ENCODE measurements at places on chromosomes 16 and 17. TPM values are rescaled to one million over a fixed set of nuclear protein-coding genes. Genes with fewer than 3 reads are reported as not detected.

Gene SEC14L5
- not detected for total RNA-seq

Gene CDRT15
- not detected for total RNA-seq

DNA sequence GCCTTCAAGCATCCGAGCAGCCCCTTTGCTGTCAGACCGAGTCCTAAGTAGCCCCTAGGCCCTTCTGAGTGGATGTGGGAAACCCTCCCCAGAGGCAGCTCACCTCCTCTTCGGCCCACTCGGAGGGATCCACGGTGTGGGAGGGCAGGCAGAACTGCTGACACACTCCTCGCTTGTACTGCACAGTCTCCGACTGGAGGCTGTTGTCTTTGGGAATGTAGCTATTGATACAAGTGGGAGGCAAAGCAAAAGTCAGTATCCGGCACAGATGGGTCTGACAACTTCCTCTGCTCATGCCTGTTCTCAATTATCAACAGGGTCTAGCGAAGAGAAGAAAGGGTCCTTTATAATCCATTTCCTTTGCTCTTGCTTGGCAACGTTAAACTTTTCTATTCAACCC, 25.9 kb upstream of the FOXJ1 start:
- DNase-seq: no peak

GRCh38 chr17:77556383-77557061, 402.0 kb upstream of the TNRC6C start:
- no peak for DNase-seq

Gene SLC25A10
- 28.4 TPM for total RNA-seq

DNA sequence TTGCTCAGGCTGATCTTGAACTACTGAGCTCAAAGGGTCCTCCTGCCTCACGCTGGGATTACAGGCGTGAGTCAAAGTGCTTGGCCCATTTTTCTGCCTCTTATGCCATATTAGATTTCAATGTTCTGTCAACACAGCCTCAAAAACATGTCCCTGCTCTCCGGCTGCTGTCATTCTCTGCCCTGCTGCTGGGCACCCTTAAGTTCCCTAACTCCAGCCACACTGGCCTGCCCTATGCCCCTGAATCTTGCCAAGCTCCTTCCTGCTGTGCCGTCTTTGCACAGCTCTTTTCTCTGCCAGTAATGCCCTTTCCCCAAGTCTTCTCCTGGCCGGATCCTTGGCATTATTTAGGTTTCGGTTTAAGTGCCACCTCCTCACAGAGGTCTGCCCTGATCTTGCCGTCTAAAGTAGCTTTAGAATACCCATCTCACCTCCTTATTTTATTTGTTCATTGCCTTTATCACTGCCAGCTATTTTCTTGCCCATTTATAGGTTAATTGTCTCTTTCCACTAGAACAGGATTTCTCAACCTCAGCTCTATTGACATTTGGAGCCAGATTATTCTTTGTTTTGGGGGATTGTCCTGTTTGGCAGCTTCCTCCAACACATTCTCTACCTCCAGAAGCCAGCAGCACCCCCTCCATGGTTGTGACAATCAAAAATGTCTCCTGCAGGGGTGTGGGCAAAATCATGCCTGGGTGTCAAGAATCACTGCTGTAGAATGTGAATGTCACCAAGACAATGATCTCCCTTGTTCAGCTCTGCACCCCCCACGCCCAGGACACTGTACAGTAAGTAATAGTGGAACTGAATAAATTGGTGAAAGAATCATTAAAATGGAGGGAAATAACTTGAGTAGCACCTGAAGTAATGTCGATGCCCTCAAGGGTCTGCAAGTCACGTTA, 168.2 kb downstream of the CYLD start:
- no peak for DNase-seq

DNA sequence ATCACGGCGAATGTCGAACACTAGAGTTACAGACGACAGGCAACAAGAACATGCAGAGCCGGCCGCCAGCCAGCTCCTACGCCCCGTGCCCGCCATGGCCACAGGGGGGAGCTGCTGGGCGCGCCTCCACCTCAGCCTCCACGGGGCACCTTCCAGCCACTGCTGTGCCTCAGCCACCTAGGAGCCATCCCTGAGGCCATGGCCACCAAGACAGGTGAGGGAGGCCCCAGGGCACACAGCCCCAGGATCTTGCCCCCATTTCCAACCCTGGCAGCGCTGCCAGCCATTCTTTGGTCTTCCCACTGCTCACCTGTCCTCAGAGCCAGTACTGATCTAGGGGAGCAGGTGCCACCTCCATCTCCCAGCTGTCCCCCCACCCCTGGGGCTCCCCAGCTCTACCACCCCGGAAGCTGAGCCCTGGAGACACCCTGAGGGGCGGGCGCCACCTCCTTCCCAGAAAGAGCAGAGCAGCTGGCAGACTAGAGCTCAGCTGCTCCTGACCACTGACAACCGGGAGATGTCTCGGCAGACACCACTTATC, 11.8 kb downstream of the GNPTG start:
- DNase-seq: peak; percentile 75

GRCh38 chr16:72409423-72409822, 237.5 kb upstream of the PMFBP1 start:
- no peak for DNase-seq

DNA sequence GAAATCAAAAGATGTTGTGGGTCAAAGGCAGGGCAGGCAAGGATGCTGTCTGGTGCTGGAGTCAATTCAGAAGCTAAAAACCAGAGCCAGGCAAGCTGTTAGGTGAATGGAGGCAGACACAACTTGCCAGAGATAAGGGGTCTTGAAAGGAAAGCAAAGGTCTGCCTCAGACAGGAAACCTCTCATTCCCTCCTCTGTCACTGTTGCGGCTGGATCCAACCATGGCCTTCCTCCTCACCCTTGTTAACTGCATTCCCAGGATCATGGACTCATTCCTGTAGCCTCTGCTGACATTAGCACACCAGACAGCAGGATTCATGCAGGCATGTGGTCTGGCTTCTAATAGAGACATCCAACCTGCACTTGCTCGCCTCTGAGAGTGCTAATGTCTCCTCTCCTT, 186.7 kb upstream of the HS3ST3A1 start:
- no peak for DNase-seq

DNA sequence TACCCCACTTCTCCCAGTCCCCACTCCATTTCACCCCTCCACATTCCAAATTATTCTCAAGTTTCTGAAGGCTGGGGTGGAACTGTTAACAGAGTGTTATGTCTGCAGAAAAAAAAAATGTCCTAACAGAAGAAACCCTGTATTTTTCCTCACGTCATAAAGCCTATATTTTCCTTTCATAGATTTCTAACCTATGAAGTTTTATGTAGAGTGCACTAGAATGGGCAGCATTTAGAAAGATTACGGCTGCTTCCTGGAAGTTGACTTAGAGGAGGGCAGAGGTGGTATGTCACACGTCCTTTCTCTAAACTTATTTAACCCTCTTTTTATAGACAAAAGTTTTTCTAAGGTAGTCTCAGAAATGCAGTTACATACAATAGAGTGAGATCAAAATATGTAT, 139.8 kb upstream of the TOM1L1 start:
- DNase-seq: no peak

Gene KRT38
- total RNA-seq: not detected

Gene KCNJ2
- 11.6 TPM for total RNA-seq

Gene IL34
- total RNA-seq: 7.3 TPM

- peak; percentile 83 for DNase-seq
These were observed 4.6 kb downstream of the ZSCAN10 start for GRCh38 chr16:3094289-3095027.

DNA sequence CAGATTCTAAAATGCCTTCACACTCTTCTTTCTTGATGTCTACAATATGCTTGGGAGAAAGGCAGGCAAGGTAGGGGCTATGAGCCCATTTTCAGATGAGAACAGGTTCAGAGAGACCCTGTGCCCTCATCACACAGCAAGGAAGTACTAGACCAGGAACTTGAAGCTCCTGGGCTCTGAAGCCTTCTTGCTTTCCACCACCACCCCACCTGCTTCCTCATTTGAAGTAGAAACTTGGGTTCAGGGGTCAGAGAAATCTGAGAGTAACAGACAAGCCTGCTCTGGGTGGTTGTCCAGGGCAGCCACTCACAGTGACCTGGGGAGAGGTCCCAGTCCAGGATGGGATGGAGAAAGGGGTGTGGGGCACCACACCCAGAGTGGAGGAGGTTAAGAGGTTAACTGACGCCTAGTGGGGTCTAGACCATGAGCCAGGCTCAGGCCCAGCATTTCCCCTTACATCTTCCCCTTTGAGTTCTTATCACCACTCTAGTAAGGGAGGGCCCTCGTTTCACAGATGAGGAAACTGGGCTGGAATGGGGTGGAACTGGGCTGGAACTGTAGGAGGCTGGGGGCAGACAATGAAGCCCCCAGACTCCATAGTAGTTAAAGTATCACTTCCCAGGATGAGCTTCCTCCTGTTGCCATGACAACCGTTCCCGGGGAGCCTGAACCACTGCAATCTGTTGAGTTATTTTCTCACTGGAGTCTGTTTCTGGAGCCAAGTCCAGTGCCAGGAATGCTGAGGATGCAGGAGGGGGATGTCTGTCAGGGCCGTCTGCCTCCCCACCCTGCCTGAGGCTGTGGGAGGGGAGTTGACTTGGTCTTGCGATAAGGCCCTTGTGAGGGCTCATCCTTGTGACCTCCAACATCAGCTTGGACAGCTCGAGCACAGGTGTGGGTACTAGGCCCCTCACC, 16.2 kb upstream of the PHF12 start:
- no peak for DNase-seq

DNA sequence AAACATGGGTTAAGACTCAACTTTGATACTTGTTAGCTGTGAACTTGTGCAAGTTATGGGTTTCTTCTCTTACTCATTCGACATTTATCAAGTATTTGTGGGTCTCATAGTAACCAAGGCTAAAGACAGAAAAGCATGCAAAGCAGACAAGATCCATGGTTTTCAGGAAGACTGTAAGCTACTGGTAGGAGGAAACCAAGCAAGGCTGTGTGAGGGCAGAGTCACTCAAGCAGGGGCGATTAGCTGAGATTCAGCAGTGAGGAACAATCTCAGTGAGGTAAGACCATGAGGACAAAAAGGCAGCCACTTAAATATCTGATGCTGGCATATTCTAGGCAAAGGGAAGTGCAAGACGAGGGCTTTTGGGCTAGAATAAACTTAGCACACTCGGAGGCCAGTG, 29.5 kb downstream of the MBTD1 start:
- DNase-seq: no peak

DNA sequence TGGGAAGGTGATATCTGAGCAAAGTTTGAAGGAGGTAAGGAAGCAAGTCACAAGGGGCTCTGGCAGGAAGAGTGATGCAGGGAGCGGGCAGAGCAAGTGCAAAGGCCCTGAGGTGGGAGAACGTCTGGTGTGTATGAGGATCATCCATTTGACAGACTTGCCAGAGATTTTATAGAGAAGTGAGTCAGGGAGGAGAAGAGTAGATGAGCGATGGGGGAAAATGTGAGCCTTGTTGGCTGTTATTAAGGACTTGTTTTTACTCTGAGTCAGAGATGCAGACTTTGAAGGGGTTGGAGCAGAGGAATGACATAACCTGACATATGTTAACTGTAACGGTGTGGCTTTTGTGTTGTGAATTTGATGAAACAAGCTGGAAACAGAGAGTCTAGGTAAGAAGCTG, 3.5 kb upstream of the CLEC10A start:
- DNase-seq: no peak

GRCh38 chr17:48161127-48161905, 53.8 kb downstream of the SNX11 start:
- no peak for DNase-seq

Gene AIPL1
- total RNA-seq: not detected

- DNase-seq: no peak
These were observed 5.6 kb upstream of the RBL2 start for GRCh38 chr16:53428681-53429080.
